Upper lobe of left lung (tissue), 6 donors: ENCODE measurements at places on chromosomes 16 and 17. TPM values are rescaled to one million over a fixed set of nuclear protein-coding genes. Genes with fewer than 3 reads are reported as not detected.

GRCh38 chr16:89921702-89922476 is 1.3 kb upstream of the TUBB3 start:
- DNase-seq, result peak; percentile 85

KCNH6 gene
- total RNA-seq, result not detected

CUEDC1 gene
- 119 TPM for total RNA-seq

PARD6A gene
- total RNA-seq, result 9.3 TPM

DNA sequence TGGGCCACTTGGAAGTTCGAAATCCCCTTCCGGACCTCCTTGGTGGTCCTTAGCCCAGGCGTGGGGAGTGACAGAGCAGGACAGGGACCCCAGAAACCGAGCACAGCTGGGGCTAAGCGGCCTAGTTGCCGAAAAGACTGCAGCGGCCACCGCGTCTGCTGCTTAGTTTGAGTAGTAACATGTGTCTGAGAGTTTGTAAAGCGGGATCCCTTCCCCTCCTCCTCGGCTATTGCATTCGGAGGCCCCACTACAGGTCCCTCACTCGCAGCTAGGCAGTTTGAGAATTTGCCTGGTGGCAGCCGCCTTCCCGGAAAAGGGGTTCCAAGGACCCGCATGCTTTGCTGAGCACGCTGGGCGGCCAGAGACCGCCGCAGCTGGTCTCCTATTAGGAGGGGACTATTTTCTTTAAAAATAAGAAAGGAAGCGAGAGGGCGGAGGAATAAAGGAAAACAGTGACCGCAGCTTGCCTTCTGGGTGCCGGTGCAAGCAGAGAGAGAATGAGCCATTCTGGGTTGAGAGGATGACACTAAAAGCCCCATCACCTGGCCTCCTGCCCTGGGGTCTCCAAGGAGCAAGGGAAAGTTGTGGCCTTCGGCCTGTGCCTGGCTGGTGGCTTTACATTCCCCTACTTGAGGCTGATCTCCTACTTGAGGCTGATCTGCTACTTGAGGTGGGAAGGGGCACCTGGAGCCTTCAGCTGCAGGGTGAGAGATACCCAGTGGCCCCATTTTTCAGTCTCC is 1.1 kb upstream of the HOXB5 start:
- no peak for DNase-seq
